ENCODE measurements at places on chromosomes 7 and 10.

- DNase-seq, result no peak
Observed at GRCh38 chr10:122876467-122876855, 2.9 kb downstream of the FAM24B start.

DNA sequence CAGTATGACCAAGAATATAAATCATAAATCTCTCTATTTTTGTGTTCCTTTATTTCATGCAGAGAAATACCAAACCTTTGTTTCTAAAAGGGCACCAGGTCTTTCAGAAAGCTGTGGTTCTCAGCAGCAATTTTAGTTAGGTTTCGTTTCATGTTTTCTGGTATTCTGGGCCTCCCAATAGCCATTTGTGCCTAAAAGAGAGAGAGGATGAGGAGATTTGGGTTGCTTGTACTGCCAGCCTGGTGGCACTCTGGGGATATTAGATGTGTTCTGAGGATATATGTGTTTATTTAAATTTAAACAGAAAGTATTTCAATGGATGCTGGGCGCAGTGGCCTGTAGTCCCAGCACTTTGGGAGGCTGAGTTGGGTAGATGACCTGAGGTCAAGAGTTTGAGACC is 471.7 kb downstream of the AUTS2 start:
- DNase-seq, result no peak

DNA sequence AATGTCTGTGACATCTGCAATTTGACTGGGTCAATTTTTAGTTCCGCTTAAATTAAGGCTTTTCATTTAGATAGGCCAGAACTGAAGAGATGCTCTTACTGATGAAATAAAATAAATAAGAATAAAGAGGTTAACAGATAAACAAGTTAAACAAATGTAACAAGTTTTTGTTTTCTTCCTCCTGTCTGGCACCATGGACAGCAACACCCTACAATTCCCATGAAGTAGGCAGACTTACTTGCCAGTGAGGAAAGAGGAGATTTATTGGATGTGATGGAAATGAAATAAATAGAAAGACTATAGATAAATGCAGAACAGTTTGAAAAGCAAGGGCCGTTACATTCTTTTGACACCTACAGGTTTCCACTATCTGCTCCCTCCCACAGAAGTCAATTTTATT is 118.5 kb downstream of the AMPH start:
- no peak for DNase-seq

GRCh38 chr10:133292919-133293809 is 15.5 kb downstream of the TUBGCP2 start:
- DNase-seq, result no peak

- no peak for DNase-seq
Observed at GRCh38 chr7:128924707-128925588, 12.8 kb upstream of the IRF5 start.

DNA sequence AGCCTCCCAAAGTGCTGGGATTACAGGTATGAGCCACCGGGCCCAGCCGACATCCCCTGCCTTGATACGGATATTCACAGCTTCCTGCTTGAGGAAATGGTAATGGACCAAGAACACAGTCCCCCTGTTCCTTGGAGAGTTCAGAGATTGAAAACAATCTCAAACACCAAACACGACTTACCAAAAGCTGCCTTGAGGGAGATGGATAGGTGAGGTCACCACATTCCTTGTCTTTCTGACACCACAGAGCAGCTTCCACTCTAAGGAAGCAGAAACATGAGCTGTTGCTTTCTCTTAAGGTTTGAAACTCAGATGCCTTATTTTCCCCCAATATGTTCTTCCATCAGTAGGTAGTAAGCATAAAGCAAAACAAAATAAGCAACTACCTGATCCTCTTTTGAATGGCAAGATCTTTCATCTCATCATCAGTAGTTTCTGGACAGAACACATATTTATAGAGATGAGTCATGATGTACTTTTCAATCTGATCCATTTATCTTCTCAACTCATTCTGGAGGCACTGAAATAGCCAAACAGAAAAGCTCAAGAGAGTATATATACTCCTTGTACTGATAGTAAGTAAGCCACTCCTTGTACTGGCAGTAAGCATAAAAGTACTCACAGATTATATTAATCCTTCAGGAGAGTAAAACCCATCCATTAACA is 199.1 kb upstream of the KCTD7 start:
- no peak for DNase-seq

DNA sequence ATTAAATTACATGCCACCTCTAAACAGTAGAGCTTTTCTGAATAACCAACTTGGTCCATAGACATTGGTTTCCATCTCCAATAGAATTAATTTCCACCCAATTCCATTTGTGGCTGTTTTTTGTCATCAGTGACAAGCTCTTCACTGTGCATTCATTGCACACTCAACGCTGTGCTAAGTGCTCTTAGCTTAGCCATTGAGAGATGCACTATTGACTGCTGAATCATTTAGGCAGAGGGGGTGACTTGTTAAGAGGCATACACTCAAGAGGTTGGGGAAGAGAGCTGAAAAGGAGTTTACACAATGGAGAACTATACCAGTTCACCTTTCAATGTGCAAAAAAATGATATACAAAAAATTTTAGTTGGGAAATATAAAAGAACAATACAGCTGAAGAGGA is 31.9 kb upstream of the CBLL1 start:
- DNase-seq, result no peak

DNA sequence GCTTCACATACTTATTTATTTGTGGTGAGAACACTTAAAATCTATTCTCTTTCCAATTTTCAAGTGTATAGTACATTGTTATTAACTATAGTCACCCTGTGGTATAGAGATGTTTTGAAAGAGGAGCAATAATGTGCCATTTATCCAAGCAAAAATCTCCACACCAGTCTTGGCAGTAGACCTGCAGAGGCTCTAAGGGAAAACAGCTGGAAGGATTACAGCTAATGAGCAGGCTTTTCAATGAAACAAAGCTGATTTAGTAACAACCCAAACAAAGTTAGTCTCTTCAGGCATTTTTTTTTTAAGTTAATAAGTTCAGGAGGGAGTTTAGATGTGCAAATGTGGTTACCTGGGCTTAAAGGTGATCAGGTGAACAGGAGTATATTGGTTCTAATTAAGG is 101.9 kb downstream of the EVX1 start:
- DNase-seq, result no peak

DNA sequence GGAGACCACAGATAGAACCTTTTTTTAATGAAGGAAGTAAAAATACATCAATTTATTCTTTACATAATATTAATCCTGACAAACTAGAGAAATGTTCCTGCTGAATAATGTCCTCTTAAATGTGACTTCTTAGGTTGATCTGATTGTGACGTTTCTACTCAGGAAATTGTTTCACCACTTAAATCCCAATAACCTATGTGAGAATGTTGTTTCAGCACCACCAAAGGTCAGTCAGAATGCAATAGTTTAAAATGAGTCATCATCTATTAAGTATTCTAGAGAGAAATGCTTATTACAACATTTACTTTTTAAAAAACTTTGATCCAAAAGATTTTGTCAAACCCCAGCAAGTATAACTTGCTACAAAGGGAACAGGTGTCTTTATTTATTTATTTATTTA is 155.4 kb upstream of the CACNA2D1 start:
- no peak for DNase-seq

GRCh38 chr7:45267262-45267661 is 109.7 kb downstream of the RAMP3 start:
- DNase-seq, result no peak

- no peak for DNase-seq
Observed at GRCh38 chr7:139651914-139652313, 125.9 kb downstream of the HIPK2 start.

DNA sequence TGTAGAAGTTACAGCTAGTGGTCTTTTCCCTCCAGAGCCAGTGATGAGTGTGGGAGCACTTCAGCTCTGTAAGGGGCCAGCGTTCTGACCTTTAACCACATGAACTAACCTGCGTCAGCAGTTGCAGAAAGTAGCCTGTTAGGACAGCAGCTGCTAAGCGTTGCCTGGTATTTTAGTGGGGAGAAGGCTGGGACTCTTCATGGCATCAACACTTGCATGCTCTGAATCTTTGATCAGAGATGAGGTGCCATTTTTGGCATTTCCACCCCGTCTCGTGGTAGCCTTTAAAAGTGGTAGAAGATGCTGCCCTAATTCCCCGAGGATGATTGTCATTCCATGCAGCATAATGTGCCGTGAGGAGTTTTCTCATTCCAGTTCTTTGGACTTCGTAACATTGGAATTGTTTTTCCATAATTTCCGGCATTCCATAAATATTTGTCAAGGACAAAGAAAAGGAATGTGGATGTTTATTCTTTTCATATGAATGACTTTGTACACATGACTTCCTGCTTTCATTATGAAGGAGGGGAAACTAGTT is 92.2 kb downstream of the AVL9 start:
- no peak for DNase-seq

DNA sequence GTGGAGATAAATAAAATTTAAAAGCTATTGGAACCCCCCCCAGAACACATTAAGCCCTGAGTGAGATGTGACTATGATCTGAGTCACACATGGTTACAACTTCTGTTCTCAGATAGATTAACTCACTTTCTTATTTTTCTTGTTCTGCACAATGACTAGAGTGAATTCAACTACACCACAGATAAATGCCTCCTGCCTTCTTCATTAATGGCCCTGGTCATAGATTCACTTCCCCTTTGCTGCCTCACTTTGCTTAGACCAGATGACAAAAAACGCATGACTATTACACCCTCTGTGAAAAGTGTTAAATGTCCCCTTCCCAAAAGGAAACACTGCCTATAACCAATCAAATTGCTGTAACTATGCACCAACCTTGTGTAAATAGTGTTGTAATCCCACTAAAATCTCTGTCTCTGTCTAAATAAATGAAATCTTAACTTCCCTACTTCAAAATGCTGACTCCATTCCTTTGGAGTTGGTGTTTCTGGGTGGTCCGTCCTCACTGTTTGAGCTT is 49.4 kb downstream of the AKR1D1 start:
- DNase-seq, result no peak

DNA sequence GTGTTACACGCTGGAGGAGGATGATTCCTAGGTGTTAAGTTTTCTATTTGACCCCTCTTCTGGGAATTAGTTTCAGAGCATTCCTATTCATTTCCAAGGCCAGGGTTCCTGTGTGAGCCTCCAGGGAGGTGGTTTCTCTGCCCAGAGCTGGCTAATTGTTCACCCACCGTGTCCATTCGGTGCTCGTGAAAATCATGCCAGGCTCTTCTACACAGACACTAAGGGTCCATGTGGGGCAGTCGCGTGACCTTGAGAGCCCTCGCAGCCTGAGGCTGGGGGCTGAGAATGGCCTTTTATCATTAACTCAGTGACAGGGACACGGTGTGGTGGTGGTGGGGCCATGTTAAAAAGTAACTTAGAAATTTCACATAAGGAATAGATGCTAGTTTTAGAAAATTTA is 83.7 kb downstream of the EMX2 start:
- DNase-seq, result no peak

DNA sequence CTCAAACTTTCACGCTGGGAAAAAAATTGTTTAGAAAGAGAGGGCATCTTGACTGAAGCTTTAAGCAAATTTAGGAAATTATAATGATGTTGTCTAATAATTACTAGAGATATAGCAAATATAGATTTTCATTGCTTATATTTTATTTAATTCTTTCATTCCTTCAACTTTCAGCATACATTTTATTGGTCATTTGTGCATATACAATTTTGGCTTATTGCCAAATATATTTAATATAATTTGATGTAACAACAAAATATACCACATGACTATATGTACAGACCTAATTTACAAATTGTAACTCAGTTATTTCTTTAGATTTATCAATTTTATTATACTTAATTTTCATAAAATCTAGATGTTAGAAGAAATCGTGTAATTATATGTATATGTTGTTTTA is 390.1 kb downstream of the ATRNL1 start:
- no peak for DNase-seq

DNA sequence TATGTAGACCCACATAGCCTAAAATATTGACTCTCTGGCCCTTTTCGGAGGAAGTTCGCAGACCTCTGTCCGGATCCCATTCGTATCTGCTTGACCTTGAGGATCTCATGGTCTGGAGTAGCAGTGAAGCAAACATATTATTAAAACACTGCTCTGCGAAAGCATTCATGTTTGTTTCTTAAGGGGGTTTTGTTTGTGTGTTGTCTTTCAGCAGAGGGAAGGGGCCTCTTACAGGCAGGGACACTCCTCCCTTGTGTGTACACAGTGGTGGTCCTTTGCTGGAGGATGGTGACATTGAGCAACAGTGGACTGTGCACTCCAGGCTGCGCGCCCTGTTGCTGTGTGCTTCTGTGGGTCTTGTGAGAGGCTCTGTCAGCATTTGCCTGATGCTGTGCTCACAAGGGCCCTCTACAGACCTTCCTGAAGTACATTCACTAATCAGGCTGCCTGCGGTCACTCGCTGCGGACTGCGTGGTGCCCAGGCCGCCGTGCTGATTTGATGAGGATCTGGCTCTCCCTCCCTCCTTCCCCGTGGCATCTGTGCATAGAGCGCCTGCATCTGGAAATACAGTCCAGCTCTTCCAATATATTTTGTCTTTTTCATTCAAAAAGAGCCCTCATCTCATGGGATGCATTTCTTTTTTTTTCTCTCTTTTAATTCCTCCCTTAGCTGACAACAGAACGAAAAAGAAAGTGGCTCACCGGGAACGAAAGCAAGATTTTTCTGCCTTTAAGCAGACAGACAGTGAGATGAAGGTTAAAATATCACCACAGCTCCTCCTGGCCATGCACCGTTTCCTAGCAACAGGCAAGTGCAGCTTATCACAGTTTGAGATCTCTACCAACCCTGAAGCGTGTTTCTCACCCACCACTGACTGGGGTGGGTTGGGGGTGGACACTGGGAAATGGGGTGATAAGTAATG is 135.8 kb downstream of the CNNM2 start:
- peak; percentile 17 for DNase-seq

GRCh38 chr7:80334908-80335307 is 177.0 kb downstream of the GNAT3 start:
- DNase-seq, result no peak

- DNase-seq, result no peak
Observed at GRCh38 chr7:108236681-108237415, 106.7 kb upstream of the LAMB4 start.

DNA sequence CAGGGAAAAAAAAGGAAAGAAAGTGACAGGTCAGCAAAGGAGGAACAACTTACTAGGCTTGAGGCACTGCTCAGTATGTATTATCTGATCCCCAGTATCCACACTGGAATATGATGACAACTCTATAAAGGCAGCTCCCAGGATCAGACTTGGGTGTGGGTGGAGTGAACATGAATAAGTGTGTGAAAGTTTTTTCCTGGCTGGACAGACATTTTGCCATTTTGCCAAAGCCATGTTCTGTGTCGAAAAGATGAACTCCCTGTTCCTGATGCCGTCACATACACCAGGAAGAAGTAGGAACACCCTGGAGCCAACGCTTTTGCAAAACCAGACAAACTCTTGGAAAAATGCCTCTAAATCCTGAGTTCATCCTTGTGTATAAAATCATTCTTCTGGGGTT is 143.2 kb upstream of the MEOX2 start:
- DNase-seq, result no peak

DNA sequence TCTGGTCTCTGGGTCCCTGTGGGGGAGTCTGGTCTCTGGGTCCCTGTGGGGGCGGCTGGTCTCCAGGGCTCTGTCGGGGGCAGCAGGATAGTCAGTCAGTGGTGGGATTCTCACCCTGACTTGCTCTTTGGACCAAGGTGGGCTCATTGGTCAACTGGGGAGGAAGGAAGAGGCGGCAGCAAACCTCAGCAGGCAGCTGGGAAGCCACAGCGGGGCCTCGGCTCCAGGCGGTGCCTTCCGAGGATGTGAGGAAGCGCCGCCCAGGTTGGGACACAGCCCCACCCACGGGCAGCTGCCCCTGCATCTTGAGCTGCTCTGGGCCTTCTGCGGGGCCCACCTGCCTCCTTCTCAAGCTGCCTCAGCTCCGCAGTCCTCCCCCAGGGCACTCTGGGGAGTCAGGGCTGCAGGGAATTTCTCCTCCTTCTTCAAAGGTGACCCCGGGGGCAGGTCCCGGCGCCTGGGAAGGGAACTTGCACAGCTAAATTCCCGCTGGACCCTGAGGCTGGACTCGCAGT is 20.4 kb upstream of the KNDC1 start:
- no peak for DNase-seq
